ENCODE measurements at places on chromosomes 12 and 14.
A peak's percentile ranks its signal among the peaks of the same experiment; 100 is the strongest.

DNA sequence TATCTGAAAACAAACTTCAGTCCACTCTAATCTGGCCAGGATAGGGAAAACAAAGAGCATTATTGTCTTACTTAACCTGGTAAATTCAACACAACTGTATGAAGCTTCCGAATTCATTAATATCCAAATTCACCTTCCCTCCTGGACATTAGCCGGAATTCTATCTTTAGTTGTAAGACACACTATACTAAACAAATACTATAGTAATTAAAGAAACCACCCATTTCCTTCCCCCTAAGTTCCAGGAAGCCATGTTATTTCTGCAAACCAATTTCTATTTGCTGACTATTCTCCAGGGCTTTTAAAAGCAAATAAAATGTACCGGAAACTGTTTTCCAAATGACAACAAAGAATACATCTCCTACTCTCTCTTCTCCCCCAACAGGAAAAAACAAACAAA is 122.7 kb upstream of the MDM1 start:
- no peaks in the 10 kb centered on the region for H3K27me3 ChIP-seq
- H3K27ac ChIP-seq: no peak overlapping the region
- H3K4me3 ChIP-seq: no peak overlapping the region

DNA sequence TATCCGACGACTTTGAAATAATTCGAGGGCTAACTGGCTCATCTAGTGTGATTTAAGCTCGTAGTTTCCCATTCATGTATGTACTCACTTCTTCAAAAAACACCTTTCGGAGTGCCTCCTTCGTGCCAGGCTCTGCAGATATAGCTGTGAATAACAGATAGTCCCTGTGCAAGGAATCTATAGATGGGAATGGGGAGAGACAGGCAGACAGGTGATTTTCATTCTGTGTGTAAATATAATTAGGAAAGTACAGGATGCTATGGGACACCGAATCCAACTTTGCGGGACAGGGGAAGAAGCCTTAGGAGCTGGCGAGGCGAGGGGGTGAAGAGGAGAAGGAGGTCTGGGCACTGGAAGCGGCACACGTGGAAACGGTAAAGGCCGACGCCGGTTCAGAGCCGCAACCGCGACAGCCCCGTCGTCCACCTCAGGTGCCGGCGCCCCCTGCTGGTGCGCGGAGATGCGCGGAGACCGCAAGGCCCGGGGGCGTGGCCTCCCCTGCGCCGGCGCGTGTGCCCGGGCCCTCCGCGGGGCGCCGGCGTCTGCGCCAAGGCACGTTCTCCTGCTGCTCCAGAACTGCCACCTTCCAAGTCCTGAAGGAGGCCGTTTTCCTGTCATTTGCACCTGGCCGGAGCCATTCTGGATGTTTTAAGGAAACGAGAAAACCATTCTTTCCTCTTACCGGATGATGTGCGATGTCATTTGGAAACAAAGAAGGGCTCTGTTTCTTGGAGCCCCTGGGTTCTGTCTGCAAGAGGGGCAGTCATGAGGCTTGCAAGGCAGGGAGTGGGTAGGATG is 18.0 kb upstream of the CACNA1C start:
- peak overlapping the region; percentile 39 for H3K4me3 ChIP-seq
- H3K27me3 ChIP-seq: peaks cover 69% of the 10 kb centered on the region
- DNase-seq: peak; percentile 96
- no peaks in the 10 kb centered on the region for H3K36me3 ChIP-seq

DNA sequence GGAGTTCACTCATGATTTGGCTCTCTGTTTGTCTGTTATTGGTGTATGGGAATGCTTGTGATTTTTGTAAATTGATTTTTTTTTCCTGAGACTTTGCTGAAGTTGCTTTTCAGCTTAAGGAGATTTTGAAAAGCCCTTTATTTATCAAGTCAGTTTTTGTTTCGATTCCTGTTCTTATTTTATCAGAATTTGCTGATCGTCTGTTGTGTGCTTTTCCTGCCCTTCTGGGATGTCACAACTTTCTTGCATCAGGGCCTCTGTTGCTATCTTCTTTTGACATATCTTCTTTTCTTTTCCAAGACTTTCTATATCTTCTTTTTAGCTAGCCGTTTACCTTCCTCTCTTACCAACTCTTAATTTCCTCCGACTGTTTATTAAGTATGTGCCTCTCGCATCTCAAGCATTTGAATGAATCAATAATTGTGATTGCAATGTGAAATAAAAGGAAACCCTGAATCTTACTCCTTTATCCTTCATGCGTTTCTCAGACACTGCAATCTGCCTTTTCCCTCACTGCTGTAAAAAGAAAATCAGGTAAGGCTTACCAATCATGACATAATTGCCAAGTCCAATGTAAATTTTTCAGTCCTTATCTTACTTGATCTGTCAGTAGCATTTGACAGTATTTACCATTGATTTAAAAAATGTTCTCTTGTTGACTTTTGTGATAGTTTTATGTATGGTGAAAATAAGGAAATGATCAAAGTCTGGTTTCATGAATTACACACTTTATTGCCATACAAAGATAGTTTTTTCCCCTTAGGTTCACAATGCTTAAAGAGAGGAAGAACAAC is 53.0 kb downstream of the ETNK1 start:
- no peak for DNase-seq

- no peak overlapping the region for H3K4me3 ChIP-seq
- no peak for DNase-seq
- H3K27me3 ChIP-seq: no peaks in the 10 kb centered on the region
- H3K4me1 ChIP-seq: no peaks in the 10 kb centered on the region
Measured at GRCh38 chr14:91636604-91637003, 95.3 kb downstream of the CATSPERB start.

DNA sequence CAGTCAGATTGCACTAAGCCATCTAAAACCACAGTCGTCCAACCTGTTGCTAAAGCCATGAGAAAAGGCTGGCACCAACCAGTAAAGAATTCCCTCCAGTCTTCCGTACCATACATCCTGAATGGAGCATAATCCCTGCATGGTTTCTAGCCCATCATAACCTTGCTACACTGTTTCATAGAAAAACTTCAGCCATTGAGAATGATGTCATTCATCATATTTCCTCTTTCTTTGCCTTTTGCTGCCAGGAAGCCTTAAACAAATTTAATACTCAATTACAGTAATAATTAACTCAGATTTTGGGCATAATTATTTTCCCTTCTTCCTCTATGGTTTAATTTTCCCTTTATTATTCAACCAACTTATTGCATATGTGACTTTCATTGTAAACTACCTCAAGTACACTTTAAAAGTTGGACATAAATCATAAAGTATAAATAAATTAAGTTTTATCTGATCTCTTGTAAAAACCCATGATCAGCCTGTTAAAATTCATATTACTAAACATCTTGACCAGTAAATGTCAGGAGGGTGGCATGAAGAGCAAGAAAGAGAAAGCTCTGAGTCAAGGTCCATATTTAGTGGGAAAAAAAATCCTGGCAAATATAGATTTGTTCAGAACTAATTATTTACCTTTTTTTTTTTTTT is 264.7 kb downstream of the ZFP36L1 start:
- peaks cover 24% of the 10 kb centered on the region for H3K4me1 ChIP-seq
- peaks cover 14% of the 10 kb centered on the region for H3K36me3 ChIP-seq
- no peaks in the 10 kb centered on the region for H3K27me3 ChIP-seq
- no peak overlapping the region for H3K4me3 ChIP-seq
- DNase-seq: no peak

- H3K4me1 ChIP-seq: no peaks in the 10 kb centered on the region
- H3K4me3 ChIP-seq: no peak overlapping the region
- H3K27ac ChIP-seq: no peak overlapping the region
- DNase-seq: no peak
Measured at GRCh38 chr14:28570391-28570790, 196.2 kb upstream of the FOXG1 start.
